ENCODE measurements at places on chromosomes 7 and 10.

- DNase-seq: no peak
Measured at GRCh38 chr7:44646176-44646920, 39.9 kb downstream of the OGDH start.

- peak; percentile 46 for DNase-seq
Measured at GRCh38 chr7:98745722-98746318, 124.0 kb downstream of the TMEM130 start.

DNA sequence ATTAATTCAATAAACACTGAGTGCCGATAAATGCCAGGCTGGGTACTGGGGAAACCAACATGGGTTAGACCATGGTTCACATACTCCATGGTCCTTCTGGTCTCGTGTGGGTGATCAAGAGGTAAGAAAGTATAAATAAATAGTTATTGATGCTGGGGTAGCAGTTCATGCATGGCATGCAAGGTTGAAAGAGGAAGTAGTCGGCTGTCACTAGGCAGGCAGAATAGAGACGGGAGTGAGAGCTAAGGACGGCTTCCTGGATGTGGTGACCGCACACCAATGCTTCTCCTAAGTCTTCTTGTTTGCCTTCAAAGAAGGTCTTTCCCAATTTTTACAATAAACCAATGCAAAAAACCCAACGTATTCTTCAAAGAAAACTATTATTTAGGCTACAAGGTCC lies 208.6 kb downstream of the ADAM12 start:
- no peak for DNase-seq

DNA sequence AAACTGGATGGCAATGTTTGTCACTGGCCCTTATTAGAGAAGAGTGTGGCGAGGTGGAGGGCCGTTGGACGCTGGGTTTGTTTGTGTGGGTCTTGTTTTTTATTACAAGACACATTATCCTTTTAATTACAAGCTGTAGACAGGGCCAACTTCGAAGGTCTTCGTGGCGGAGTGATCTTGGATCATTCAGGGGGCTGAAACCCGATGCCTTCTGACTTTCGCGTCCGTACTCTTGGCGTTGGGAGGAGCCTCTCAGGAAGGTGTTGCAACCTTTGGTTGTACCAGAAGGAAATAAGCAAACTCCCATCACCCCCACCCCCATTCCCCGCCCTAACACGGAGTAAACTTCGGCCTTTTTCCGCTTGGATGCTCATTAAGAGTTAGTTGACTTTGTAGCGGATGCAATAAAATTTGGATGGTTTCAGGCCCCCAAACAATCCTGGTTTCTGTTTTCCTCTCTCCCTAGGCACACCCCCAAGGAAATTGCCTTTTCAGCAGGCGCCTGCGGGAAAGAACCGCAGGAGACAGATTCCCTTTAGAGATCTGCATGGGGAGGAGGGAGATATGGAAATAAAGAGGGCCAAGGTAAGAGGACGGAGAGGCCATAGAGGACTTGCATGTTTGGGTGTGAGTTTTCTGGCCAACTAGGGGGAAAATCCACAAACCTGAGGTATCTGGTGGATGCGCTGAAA lies 294.5 kb upstream of the NFE2L3 start:
- no peak for DNase-seq

GRCh38 chr10:48648172-48648942 lies 36.3 kb upstream of the WDFY4 start:
- DNase-seq: no peak

- no peak for DNase-seq
Measured at GRCh38 chr10:12980713-12981306, 20.7 kb downstream of the CCDC3 start.

DNA sequence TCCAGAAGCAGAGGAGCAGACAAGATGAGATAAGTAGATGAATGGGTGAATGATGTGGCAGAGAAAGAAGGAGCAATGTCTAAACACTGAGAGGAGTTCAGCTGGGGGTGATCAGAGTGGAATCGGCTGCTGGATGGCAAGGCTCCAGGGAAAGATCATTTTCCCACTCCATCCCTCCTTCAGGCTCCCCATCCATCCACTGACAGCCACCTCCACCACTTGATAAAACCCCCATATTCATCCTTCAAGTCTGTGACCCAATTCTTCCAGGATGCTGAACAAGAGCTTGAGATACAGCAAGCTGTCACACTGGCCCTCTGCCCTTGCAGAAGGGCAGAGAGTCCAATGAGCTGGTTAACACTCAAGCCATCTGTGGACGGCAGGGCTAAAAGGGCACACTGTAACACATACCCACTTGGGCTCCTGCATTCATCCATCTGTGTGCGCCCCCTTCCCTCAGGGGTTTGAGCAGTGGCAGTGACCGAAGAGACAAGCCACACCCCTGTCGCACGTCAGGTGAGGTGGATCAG lies 30.8 kb upstream of the CACNB2 start:
- DNase-seq: no peak

DNA sequence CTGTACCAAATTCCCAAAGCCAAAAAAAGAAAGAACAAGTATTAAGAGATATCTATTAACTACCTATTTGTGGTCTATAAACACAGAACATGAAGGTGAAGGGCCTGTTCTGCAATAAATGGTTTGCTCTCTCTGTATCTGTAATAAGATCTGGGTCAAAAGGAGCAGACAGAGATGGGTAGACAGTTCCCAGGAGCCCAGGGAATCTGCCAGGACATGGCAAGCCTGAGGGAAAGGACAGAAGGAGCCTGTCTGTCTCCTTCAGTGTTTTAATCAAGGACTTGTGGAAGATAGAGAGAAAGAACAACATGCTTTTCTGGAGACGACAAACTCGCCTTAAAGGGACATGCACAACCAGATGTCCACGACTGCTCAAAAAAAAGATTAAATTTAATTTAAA lies 165.7 kb downstream of the ELMO1 start:
- DNase-seq: no peak

GRCh38 chr10:22712956-22713852 lies 1.2 kb downstream of the PIP4K2A start:
- no peak for DNase-seq

- DNase-seq: no peak
Measured at GRCh38 chr7:1569440-1569832, 396 bp downstream of the PSMG3 start.

DNA sequence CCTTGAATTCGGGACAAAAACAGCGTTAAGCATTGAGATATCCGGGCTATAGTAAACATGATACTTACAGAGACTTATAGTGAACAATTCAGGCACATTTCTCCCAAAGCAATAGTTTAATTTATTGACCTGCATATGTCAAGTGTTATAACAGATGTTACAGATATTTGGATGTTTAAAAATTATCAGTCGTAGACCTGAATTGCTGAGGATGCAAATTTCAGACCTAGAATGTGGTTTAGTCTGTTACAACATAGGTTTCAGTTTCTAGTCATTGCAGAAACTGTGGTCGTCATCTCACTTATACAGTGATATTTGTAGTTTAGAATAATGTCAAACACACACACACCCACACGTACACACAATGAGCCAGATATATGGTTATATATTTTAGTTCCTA lies 85.2 kb downstream of the VTI1A start:
- DNase-seq: no peak

DNA sequence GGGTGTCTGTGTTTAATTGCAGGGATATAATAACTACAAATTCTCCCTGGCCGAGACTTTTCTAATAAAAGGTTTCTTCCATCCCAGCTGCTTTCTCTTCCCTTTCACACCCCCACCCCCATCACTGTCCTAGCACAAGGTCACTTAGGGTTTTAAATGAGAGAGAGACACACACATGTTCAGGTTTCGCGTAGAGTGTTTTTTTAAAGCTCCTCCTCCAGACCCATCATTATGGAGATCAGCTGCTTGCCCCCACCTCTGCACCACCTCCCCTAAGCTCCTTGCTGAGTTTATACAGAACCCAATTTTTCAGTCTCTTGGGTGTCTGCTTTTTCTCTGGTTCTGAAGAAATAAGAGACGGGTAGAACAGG lies 18.6 kb downstream of the LRMDA start:
- no peak for DNase-seq

DNA sequence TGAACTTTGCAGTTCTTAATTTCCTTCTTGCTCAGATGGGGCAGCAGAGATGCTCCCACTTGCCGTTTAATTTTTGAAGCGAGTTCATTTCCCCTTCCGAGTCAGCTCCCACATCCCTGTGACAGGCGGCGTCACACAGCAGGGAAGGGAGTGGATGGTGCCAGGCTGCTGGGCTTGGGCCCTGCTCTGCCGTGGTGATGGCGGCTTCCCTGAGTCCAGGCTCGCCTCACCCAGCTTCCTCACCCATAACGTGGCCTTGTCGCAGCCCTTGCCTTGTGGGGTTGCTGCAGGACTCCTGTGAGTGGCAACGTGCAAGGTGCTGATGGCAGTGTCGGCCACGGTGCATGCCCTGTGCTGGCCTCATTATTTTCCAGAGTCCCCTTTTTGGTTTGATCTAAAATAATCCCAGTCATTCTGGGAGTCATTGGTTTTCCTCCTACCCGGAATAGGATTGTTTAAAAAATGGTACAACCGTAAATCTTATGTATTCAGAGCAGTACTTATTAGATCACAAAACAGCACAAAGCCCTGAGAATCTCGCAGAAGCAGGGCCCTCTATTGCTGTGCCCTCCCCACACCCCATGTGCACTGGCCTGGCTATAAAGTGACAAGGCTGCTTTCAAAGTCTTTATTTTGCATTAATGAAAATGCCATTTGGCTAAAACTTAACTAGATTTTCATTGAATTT lies 260.1 kb downstream of the WDR37 start:
- no peak for DNase-seq

GRCh38 chr10:133180965-133181639 lies 21.1 kb downstream of the KNDC1 start:
- DNase-seq: no peak

- DNase-seq: no peak
Measured at GRCh38 chr7:132179080-132179430, 397.2 kb downstream of the PLXNA4 start.

- DNase-seq: no peak
Measured at GRCh38 chr7:142969183-142969582, 7.0 kb upstream of the KEL start.

GRCh38 chr7:26916336-26916735 lies 51.9 kb upstream of the SKAP2 start:
- DNase-seq: no peak

GRCh38 chr7:25951414-25952260 lies 200.4 kb upstream of the NFE2L3 start:
- no peak for DNase-seq

GRCh38 chr7:100799037-100799896 lies 28.1 kb downstream of the EPHB4 start:
- DNase-seq: no peak

GRCh38 chr10:128286141-128286761 lies 160.0 kb upstream of the MKI67 start:
- DNase-seq: no peak

DNA sequence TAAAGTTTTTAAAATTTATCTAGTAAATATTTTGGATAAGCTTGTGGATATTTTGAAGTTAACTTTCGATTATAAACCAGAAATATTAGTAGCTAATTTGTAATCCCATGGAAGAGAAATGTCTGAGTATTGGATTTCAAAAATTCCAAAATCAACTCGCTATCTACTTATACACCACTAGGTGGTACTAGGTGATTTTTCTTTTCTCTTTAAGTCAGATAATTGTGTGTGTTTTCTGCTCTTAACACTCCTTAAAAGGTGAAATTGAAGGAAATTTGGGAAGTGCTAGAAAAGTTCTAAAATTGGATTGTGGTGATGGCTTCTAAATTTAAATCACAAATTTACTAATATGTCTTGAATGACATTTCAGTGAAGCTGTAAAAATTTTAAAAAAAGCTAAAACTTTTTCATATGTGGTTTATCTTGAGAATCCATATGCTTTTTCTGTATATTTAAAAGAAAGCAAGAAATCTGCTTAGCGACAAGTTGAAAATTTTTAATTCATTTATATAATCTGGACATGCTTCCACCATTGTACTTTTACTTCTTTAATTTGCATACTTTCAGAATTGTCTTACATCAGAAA lies 90.2 kb downstream of the IPMK start:
- no peak for DNase-seq

Measured in omental fat pad (tissue), 4 donors.